ENCODE measurements at places on chromosomes 2 and 18.

DNA sequence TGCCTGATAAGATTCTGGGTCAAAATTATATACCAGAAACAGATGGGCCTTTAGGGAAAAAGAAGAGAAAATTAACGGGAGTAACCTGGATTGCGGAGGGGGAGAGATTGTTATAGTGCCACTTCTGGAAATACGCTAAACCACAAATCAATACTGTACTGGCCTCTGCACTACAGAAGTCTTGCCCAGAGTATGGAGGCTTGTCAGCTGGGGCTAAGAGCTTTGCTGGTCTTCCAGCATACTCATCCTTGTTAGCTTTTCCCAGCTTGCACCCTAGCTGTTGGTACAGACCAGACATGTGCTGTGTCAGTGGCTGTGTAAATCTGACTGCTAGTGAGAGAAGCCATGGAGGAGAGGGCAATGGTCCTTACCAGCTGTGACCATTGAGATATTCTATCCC is 8.9 kb downstream of the AGBL5 start:
- DNase-seq: no peak

- no peak for DNase-seq
These were observed 3.3 kb upstream of the SLC14A2 start for GRCh38 chr18:45611943-45612342.

DNA sequence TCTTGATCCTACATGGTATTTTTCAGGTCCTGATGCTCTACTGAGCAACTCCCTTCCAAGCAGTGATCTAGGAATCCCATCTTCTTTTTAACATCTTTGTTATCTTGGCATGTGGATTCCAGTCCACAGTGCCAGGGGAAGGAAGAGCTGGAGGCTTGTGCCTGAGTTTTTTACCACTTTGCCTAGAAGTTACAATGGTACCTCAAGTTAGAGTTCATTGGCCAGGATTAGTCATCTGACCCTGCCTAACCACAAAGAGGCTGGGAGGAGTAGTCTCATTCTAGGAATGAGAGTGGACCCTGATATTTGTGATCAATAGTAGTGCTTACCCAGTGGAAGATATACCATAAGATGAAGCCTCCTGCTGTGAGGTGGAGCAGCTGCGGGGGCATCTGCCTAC is 109.3 kb downstream of the ADCYAP1 start:
- DNase-seq: no peak

GRCh38 chr18:65343571-65343970 is 407.2 kb upstream of the CDH7 start:
- no peak for DNase-seq

All from right hindlimb (tissue), 1 donor.